Astrocyte of the hippocampus (primary cell): ENCODE measurements at places on chromosomes 2 and 18.

DNA sequence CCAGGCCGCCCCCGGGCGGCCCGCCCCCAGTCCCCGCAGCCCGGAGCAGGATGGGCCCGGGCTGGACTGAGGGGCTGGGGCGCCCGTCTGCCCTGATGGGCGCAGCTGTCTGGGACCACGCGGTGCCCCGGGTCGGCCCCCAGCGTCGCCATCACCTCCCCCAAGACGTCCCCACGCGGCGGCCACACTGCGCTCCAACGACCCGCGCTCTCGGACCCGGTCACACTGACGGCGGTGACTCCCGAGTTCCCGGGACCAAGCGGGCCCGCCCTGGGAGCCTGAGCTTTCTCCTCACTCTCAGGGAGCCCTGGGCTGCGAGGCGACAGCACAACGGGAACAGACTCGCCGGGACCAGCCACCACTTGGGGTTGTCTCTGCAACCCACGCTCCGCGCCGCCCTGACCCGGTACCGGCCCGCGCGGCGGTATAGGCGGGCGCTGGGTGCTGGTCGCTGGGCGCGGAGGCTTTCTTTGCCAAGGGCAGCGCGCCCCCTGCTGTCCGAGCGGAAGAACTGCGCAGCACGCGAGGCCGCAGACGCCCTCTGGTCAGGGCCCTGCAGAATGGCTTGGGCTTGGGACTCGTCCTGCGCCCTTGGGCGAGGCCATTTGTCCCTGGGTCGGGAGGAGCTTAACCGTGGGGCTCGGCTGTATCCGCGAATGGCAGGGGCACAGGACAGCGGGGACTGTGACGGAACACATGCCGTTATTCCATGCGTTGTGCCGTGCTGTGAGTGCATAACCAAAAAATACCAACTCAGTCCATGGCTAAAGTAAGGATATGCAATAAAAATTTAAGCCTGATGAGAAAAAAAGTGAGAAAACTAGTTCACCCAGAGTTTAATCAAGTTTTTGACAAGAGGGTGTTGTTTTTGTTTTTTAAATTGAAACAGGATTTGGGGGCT is 54.8 kb upstream of the ANKRD62 start:
- peak; percentile 91 for DNase-seq

- DNase-seq = peak; percentile 62
Observed at GRCh38 chr18:76875390-76876325, 53.3 kb downstream of the ZNF236 start.

DNA sequence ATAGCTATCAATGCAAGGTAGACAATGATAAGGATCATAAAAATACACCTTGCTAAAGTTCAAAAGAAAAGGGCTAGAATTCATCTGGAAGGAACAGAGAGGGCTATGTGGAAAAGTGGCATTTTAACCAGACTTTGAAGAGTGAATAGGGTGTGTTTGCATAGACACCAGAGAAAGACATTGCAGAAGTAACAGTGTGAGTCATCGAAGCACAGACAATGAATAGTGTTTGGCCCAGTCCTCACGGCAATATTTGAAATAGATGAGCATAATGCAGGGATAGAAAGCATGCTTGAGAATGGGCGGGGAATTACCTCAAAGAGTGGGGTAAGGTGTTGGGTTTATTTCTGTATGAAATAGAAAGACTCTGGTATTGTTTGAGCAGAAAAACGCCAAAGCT is 24.2 kb downstream of the MYT1L start:
- DNase-seq = no peak

- DNase-seq = peak; percentile 99
Observed at GRCh38 chr2:237085248-237086221, at the start of gene COPS8. Gene COPS8, plus strand, starts transcription at chr2:237085889. Its CDS starts 76 bp downstream, at chr2:237085965.

DNA sequence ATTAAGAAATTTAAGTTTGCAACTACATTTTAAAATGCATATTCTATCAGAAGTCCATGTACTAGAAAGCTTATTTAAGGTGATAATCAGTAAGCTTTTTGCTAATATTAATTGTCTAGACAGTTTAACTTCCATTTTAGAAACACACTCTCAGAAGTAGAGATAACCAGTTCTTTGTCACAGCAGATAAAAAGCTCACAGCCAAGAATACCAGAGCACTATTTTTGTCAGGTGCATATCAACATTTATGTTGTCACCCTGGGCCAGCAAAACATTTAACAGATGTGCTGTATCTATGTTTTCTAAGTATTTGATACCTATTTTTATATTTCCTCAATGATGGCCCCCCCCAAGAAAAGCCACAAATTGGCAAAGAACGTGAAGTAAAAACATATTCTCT is 192.6 kb downstream of the ERBB4 start:
- no peak for DNase-seq

DNA sequence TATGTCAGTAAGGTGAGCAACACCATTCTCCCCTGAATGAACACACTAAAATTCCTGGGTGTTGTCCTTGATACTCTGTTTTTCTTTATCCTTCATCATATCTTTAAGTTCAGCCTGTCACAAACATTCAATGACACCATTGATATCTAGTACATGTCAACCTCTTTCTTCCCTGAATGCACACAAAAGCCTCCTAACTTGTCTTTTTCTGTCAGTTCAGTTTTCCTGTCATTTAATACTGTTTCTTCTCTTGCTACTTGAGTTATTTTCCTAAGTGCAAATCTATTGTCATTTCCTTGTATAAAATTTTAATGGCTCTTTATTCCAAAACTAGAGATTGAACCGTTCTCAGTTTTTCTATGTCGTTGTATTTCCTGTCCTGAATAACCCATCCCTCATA is 1107.6 kb upstream of the SLC39A10 start:
- DNase-seq = no peak

DNA sequence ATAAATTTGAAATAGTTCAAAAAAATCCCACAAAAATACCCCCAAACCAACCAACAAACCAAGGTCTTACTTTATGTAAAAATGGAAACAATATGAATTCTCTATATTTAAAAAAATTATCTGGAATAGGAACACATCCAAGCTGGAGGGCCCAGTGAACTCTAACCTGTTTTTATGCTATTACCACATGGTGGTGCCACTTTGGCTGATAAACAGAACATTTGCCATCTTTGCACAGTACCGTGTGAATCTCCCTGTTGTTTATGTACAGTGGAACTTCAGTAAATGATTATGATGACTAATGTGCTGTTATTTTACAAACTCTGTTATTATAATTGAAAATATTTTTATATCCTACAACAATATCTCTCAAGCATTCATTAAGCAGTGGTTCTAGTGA is 145.3 kb upstream of the SMAD7 start:
- no peak for DNase-seq

DNA sequence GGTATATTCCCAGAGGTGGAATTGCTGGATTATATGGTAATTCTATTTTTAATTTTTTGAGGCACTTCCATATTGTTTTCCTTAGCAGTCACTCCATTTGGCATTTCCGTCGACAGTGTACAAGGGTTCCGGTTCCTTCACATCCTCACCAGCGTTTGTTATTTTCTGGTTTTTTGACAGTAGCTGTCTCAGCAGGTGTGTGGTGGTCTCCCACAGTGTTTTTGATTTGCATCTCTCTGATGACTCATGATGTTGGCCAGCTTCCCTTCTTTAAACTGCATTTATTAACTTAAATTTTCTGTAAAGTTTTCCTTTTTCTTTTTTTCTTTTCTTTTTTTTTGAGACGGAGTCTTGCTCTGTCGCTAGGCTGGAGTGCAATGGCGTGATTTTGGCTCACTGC is 19.7 kb downstream of the SH3BP4 start:
- DNase-seq = no peak

DNA sequence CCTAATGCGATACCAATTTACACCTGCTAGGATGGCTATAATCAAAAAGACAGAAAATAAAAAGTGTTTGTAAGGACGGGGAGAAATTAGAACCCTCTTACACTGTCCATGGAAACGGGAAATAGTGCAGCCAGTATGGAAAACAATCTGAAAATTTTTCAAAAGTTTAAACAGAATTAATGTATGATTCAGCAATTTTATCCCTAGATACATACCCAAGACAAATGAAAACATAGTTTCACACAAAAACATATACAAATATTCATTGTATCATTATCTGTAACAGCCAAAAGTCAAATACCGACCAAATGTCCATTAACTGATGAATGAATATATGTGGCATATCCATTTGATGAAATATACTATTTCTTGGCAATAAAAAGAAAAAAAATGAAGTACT is 313.5 kb upstream of the GYPC start:
- no peak for DNase-seq
